Effector CD4-positive, alpha-beta T cell (primary cell): ENCODE measurements at places on chromosomes 11 and 22.
A peak's percentile ranks its signal among the peaks of the same experiment; 100 is the strongest.

- DNase-seq, result no peak
Measured at GRCh38 chr11:58289266-58289665, 21.2 kb upstream of the OR10W1 start.

- peak; percentile 61 for DNase-seq
Measured at GRCh38 chr22:23178512-23179254, 1.6 kb upstream of the BCR start.

DNA sequence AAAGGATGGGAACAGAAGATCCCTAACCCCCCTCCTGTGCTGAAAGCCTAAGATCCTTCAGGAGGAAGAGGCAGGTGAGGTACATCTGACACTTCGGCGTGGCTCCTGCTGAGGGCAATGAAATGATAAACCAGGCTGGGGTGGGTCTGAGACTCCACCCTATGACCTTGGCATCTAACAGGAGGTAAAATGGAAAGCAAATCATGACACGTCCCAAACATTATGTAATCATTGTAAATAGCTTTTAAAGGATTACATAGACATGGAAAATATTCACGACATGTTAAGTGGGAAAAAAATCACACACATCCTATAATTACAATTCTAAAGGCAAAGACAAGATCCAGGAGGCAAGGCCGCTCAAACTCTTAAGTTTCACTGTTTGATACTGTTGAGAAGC, 70.5 kb downstream of the LINC01488 start:
- DNase-seq, result no peak

DNA sequence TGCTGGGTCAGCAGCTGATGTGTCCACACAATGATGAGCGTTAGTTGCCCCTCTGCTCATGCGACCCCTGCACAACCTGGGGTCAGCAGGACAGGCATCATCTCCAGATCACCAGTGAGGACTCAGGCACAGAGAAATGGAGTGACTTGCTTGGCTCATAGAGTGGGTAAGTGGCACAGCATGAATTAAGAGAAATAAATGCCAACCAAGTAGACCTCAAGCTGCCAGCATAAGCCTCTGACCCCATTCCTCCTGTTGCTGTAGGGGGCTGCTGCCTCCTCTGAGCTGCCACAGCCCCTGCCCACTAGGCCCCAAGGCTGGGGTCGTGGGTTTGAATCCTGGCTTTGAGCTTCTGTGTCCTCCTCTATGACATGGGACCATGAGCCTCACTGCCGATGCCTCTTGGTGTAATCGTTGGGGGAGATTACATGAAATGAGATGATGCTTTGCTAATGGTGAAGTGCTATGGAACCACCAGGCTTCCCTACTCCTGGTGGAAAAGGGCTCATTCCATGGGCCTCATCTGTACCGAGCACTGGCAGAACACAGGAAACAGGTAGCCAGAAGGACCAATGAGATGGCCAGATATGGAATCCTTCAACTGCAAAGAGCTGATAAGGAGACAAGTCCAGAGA, 33.6 kb downstream of the LRRC32 start:
- DNase-seq, result no peak

GRCh38 chr11:107666911-107667613, 44.8 kb downstream of the SLN start:
- no peak for DNase-seq

DNA sequence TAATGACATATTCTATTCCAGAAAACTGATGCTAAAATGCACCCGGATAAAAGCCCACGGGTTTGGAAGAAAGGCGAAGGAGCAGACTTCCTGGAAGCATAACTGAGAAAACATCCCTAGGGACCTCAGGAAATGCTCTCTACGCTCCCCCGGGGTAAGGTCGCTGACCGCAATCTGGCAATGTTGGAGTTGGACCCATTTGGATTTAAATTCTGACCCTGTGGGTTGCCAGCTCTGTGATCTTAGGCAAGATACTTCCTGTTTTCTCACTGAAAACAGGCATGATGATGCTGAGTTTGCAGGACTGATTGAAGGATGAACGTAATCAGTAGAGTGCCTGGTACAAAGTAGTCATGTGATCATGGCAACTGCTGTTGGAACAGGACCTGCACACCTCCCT, 1054.0 kb downstream of the NTM start:
- DNase-seq, result no peak

DNA sequence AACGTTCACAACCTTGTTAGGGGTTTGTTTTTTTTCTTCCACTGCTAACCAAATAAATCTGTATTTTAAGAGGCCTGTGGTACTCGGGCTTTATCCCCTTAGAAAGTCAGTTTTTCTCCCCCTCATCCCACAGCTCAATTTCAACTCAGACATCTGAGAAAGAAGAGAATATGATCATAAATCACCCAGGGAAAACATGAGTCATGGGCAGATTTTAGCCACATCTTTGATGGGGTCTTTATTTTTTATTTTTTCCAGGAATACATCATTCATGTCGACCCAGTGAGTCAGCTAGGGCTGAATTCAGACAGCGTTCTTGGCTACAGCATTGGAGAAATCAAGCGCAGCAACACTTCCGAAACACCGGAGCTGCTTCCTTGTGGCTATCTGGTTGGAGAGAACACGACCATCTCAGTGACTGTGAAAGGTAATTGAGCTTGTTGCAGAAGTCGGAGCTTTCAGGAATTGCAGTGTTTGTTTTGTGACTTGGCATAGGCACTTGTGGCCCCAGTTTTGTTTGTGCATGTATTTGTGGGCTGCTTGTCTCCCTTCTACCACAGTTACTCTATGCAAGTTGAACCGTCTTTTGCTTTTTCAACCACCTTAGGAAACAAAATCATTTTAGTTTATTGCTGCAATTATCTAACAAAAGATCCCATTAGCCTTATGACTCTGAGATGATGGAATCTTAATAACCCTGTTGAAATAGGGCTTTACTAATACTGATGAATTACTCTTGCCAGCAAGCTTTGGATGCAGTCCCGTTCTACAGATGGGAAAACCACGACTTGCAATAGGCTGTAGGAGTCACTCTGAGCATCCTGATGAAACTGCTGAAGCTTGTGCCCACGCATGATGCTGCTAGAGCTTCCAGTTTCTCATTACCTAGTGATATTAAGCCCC, 62.7 kb downstream of the DBX1 start:
- no peak for DNase-seq

GRCh38 chr11:35218956-35219355, 80.0 kb downstream of the CD44 start:
- DNase-seq, result no peak

- DNase-seq, result no peak
Measured at GRCh38 chr11:32225571-32226285, 134.9 kb downstream of the RCN1 start.

DNA sequence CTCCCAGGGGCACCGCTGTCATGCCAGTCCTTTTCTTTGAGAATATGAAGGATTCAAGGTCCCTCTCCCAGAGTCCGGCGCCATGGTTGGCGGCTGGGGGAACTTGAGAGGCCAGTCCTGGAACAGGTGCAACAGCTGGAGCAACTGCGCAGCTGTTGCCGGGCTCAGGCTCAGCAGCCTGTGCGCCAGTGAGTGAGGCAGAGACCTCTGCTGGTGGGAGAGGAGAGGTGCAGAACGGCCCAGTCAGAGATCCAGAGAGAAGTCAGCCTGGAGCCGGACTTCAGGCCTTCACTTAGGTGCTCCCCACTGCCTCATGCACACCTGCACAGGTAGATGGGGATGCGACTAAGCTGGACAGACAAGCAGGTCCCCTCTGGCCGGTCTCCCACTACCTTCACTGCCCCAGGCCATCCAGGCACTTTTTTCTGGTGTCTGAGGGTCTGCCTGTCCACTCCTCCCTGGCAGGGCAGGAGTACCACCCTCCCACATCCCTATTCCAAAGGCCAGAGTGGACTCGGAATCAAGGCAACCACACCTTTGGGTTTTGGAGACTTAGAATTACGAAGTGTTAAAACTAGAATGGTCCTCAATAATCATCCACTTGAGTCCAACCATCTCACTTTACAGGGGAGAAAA, 4.6 kb downstream of the CHRDL2 start:
- DNase-seq, result peak; percentile 34

- no peak for DNase-seq
Measured at GRCh38 chr11:106276126-106276525, 198.7 kb downstream of the AASDHPPT start.

- DNase-seq, result no peak
Measured at GRCh38 chr11:72950685-72951084, 136.5 kb downstream of the ATG16L2 start.

- no peak for DNase-seq
Measured at GRCh38 chr11:103257360-103257759, 148.1 kb downstream of the DYNC2H1 start.

- DNase-seq, result peak; percentile 36
Measured at GRCh38 chr11:35237860-35238715, 99.1 kb downstream of the CD44 start.

DNA sequence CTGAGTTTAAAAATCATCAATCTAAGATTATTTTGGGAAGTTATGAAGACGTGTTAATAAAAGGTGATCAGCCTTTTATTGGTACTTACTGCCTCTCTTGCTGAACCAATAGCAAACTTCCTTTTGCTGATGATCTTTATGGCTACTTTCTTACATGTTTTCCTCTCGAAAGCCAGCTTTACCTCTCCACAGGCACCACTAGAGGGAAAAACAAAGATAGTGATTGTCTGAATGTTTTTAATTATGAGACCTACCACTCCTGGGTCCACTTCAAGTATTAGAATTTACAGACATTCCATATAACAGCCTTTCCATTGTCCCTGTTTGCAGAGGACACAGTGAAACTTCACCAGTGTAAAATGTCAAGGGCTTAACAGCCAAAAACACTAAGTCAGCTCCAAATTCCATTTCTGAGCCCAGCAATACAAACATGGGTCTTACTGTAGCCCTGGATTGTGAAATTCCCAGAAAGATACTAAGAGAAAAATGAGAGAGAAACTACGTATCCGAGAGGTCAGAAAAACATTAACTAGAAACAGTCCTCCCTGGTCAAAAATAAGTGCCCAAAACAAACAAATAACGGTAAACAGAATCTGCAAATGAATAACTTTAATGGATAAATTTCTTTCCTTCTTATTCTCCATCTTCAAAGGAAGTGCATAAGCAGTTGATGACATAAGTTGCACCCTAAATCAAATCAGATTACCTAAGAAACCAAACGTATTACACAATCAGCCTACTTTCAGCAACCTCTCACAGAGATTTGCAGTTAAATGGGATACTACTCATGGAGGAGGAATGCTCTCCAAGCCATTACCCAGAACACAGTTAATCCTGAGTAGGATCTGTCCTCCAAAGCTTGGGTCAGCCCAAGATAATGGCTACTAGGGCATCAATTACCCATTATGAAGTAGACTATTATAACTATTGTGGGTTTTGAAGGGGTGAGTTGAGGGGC, 29.5 kb downstream of the CHEK2 start:
- no peak for DNase-seq
